ENCODE measurements at places on chromosomes 4 and X. TPM values are rescaled to one million over a fixed set of nuclear protein-coding genes. Genes with fewer than 3 reads are reported as not detected.

DNA sequence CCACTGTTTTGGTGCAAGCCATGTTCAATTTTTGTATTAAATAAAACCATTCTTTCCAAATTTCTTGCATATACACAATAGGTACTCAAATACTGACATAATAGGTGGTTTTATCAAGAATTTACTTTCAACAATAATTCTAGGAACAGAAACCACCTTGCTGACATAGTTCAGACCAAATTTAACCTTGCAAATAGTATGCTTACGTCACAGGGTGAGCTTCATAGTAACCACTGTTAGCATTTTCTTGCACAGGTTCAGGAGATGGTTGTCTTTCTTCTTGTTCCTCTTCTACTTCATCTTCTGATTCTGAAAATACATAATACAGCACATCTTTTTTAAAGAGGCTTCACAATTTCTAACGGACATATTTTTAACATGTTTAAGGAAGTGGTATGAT lies 17.6 kb downstream of the G3BP2 start:
- no peak for DNase-seq

GRCh38 chrX:86348669-86349068 lies 200.4 kb downstream of the DACH2 start:
- no peak for DNase-seq

The ODAPH gene
- total RNA-seq, result not detected

DNA sequence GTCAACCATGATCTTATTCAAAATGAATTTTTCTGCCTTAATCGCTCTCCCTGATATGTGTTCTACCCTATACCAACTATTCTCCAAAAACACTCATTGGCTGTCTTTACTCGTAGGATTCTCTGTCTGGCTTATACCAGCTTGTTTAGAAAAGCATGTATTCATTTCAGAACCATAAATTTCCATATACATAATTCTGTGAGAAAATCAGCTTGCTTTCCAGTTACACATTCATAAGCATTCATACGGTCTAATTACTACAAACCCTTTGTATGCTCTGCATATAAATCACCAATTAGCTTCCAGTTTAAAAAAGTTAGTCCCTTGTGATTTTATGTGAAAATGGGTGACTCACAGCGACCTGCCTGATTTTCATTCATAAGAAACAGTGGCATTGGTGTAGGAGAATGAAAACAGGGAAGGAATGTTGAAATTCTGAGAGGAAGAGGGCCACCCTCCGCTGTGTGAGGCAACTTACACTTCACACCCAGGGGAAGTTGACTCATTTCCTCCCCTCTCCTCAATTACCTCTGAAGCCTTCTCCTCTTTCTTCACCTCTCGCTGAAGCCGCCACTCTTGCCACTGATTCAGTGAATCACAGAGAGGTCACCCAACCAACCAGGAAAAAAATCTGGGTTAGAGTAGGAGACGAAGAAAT lies 63.3 kb downstream of the MEPE start:
- DNase-seq, result no peak

DNA sequence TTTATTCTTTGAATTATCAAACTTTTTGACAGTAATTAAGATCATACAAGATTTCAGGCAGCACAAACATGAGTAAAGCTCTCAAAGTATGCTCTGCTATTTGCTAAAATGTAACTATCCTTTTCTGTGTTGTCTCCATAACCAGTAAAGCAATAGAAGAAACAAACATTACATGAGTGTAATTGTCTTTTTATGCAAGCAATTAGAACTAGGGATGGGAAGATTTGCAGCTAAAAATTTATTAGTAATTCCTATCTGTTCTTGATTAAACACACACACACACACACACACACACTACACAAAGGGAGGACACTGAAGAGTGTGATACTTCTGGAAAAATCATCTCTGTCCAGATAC lies 512.9 kb downstream of the FAT4 start:
- no peak for DNase-seq

- no peak for DNase-seq
Measured at GRCh38 chr4:158858410-158859199, 89.8 kb downstream of the FNIP2 start.

DNA sequence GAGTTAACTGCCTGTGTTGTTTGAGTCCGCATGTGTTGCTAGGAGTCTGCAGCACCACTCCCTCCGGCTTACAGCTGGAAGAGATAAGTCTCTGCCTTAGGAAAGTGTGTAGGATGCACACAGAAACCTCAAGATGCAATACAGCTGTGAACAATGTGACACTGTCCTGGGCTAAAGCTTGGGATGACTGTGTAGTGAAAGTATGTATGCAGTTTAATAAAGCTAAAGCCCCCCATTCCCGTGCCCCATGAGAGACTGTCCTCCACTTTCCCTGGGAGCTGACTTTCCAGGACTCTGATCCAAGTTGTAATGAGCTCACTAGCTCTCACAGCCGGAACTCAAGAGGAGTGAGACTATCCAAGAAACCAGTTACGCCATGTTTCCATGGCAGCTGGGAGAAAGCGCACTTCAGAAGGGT lies 156.6 kb upstream of the FTHL17 start:
- no peak for DNase-seq

- DNase-seq, result peak; percentile 59
Measured at GRCh38 chr4:40858962-40859361, 109.2 kb downstream of the NSUN7 start.

- no peak for DNase-seq
Measured at GRCh38 chr4:149836546-149836945, 20.9 kb upstream of the IQCM start.

The RPS3A gene
- 1,312 TPM for total RNA-seq

The NPY1R gene
- total RNA-seq, result 17.2 TPM

- DNase-seq, result no peak
Measured at GRCh38 chr4:80613470-80613869, 277.9 kb downstream of the CFAP299 start.

DNA sequence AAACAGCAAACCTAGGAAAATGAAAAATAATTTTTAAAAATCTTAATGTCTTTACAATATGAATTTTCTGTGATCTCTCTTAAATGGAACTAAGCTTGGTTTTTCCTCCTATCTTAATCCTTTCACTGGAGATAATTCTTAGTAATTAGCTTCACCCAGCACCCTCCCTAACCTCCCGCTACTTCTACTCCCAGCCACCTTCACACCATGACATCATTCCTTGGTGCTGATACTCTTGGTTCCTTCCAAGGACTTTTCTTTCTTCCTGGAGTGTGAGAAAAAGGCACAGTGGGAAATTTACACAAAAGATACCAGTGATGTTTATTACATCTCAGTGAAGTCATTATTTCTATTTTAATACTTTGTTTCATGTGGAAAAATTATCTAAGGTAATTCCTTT lies 163.6 kb upstream of the PLAC1 start:
- no peak for DNase-seq

- DNase-seq, result no peak
Measured at GRCh38 chr4:184790826-184791225, 34.9 kb downstream of the ACSL1 start.

DNA sequence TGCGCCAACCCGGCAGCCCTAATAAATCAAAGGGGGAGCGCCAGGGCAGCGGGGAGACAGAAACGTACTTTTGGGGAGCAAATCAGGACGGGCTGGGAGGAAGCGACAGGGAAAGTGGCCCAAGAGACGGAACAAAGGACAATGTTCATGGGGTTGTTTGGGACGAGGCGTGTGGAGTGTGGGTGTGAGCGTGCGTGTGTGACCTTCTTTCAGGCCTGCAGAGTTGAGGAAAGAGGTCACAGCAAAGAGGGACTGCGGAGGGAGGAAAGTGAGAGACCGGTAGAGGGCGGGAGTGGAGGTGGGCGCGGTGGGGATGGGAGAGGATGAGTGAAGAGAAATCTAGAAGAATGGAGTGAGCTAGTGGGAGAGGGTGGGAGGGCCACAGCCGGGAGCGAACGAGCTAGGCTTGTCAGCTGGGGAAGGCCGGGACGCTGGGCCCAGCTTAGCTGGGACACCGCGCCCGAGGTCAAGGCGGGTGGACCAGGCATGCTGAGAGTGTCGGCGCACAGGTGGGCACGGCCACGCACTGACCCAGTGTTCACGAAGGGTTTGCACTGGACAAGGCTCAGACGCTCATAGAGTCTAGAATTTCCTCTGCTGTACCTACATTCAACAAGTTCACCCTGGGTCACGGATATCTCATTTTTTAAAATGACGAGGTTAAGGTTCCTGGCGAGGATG lies 14.7 kb upstream of the PITX2 start:
- DNase-seq, result no peak

DNA sequence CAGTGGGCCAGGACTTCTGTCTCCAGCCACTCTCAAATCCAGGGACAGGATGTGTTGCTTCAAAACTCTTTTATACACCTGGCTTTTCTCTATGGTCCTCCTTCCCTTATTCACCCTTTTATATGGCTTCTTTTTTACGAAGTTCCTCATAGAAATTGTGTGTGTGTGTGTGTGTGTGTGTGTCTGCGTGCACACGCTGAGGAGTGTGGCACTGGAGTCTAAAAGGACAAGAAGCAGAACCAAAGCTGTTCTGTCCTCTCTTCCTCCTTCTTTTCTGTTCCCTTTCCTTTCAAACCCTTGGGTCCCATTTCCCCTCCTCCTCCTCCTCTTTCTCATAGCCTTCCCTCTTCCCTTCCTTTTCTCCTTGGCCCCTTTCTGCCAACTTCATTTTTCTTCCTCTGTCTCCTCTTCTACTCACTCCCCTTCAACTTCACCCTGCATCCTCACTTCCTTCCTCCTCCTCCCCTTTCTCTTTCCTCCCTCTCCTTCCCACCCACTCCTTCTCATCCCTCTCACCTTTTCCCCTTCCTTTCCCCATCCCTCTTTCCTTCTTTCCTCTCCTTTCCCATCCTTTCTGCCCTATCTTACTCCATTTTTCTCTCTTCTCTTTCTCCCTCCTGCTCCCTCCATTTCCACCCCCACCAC lies 360.5 kb downstream of the MID1IP1 start:
- no peak for DNase-seq

GRCh38 chr4:139666735-139667281 lies 1.2 kb downstream of the MGST2 start:
- no peak for DNase-seq

The SPANXN4 gene
- total RNA-seq, result not detected

The TMEM150C gene
- total RNA-seq, result 9.2 TPM

- DNase-seq, result no peak
Measured at GRCh38 chr4:78777576-78777940, 1.4 kb downstream of the BMP2K start.

The TBC1D8B gene
- 6.5 TPM for total RNA-seq

DNA sequence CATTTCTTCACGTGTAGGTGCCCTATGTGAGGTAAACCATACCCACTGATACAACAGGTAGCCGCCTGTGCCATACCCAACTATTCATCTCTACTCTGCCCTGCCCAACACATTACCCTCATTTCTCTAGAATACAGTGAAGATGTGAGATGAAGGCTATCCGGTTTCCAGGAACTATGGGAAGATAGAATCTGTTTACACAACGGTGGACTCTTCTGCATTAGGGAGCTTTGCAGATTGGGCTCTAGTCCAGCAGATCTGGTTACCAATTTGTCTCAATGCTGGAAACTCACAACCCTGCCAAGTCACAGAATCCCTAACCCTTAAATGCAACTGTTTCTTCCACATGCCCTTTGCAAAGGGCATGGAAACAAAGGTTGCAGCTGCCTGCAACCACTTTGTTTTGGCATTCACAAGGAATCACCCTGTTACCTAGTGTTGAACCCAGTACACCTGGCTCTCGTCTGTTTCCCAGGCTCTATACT lies 6.4 kb upstream of the SLAIN2 start:
- no peak for DNase-seq

GRCh38 chrX:115233497-115234455 lies at the start of gene LRCH2:
Gene LRCH2, minus strand, starts transcription at chrX:115234096. Its CDS starts 55 bp downstream, at chrX:115234041.
- no peak for DNase-seq
